NCI-H526 (cell line): ENCODE measurements at places on chromosomes 6 and 20.

- no peak for DNase-seq
Measured at GRCh38 chr6:11092668-11093375, 812 bp upstream of the SMIM13 start.

DNA sequence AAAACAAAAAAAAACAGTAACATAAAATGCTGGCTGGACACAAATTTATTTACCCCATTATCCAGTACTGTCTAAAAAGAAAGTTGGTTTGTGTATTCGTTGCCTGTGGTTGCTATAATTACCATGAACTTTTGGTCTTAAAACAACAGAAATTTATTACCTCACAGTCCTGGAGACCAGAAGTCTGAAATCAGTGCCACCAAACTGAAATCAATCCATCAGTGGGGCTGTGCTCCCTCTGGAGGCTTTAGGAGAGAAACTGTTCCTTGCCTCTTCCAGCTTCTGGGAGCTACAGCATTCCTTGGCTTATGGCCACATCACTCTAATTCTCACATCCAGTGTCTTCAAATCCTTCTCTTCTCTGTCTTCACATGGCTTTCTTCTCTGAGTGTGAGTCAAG, 79.4 kb downstream of the SNX5 start:
- DNase-seq = no peak

GRCh38 chr6:31126396-31127175, 6.3 kb upstream of the CDSN start:
- no peak for DNase-seq

DNA sequence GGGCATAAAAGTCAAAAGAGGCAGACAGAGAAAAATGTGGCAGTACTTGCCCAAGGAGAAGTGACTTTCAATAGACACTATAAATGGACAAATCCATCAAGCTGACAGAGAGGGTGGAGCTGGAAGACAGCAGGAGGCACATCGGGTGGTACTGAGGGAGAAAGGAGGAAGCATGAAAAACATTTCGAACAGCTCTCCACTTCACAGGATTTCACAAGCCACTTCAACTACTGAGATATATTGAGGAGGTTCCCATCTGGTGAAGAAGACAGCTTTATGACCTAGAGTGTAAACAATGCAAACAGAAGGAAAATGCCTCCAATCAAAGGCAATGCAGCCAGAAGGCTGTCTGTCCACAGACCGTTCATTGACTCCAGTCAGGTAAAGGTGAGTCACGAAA, 259.4 kb upstream of the ECI2 start:
- DNase-seq = no peak

DNA sequence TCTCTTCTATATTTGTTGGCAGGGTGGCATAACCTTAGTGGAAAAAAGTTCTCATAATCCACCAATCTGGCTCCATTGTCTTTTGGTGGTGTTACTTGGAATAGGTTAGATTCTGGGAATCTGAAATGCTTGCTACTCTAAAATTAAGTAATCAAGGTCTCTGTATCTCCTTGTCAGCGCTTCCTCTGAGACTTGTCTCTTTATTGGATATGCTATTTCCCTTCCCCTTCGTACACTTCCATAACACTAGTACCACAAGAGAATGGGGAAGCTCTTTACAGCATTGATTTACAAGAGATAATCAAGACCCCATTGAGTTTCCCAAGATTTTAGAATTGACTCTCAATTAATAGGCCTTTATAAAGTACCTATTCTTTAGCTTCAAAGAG, 280.2 kb downstream of the ADGB start:
- DNase-seq = no peak

- no peak for DNase-seq
Measured at GRCh38 chr20:20635006-20635405, 77.4 kb downstream of the RALGAPA2 start.

DNA sequence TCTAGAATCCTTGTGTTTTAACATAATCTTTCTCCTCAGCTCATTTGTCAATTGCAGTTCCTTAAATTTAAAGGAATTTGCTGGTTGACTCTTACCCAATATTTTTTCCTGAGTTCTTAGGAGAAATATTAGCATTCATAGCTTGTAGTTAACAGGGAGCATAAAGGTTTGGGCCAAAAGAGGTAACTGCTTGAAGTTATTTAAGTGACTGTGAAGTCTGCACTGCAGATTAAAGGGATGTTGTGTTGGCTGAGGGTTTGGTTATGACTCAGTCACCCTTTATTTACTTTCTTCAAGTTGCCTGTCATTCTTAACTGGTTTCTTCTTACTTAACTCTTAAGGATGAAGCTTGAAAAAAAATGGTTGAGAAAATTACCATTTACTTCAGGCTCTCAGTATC, 220.3 kb upstream of the LAMP5 start:
- DNase-seq = no peak

GRCh38 chr20:34921436-34921835, 34.2 kb downstream of the GSS start:
- DNase-seq = no peak

- no peak for DNase-seq
Measured at GRCh38 chr6:151063352-151063751, 176.4 kb upstream of the AKAP12 start.

GRCh38 chr6:36957773-36958271, 3.3 kb downstream of the PI16 start:
- no peak for DNase-seq

DNA sequence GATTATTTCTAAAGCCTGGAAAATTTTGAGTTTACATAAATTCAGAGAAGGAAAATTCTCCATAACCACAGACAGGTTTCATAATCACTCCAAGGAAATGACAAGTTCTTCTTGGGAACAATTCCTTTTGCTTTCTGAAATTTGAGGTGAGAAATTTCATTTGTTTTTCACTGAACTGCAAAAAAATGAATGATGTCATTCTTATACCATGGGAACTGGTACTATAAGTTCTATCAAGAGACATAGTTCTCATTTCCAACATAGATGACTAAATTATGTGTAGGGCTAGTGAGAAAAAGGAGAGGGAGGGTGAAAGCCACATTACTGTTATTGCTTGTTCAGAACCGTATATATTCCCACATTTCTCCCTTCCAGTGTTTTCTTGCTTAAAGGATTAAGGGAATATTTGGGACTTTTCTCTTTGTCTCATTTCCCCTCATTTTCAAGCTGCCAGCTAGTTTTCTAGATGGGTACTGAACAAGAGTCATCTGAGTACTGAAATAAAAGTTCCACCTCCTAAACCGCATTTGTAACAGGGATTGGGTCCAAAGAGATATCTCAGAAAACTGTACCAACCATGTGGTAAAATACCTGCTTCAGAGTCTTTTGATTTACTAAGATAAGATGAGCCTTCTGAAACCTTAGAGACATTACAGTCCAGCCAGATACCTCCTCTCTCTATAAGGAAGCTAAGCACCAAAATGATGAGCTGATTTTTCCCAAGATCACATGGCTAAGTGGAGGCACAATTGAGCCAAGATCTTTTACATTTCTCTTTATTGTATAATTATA, 144.3 kb upstream of the PRDM1 start:
- DNase-seq = no peak

GRCh38 chr6:53752856-53753255, 41.9 kb upstream of the LRRC1 start:
- DNase-seq = no peak

- DNase-seq = peak; percentile 8
Measured at GRCh38 chr6:12586721-12587480, 129.7 kb upstream of the PHACTR1 start.

DNA sequence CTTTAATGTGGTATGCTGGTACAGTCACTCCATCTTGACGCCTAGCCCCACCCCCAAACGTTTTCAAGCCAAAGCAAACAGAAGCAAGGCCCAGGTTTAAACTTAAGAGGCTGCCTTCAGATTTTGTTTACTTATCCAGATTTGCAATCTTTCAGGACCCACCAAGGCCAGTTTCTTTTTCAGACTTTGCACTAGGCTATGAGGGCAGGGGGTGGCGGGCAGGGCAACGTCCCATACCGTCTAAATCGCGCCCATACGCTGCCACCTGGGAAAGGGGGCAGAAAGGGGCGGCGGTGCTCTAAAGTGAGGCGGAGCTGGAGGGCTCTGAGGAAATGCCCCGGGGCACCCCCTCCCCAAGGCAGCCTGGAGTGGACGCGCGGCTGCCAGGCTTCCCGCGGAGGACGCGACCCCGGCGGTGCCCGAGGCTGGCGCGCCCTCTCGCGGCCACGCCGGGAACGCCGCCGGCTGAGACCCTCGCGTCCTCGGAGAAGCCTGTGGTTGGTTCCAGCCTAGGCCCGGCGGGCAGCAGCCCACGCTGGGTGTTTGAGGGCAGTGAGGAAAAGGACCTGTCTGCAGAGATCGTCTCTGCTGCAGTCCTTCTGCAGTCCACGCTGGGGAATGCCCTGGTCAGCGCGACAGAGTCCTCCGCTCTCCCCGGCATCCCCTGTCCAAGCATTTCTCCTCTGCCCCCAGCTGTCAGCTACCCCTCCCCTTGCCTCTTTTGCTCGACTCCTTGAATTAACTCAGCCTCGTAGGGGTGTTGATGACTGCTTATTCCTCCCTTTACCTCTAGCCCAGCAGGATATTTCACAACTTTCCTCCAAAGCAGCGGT, 129.2 kb upstream of the PRND start:
- DNase-seq = no peak

GRCh38 chr20:23147647-23147963, 61.5 kb upstream of the CD93 start:
- no peak for DNase-seq
